ENCODE measurements at places on chromosomes 11 and 22. TPM values are rescaled to one million over a fixed set of nuclear protein-coding genes. Genes with fewer than 3 reads are reported as not detected.

The FOLR3 gene
- not detected for total RNA-seq

The ANO1 gene
- total RNA-seq = 1.1 TPM

The P2RX6 gene
- total RNA-seq = 0.56 TPM

The MIOX gene
- not detected for total RNA-seq

The LIF gene
- 46.4 TPM for total RNA-seq

The ALDH3B1 gene
- 131 TPM for total RNA-seq
